ENCODE measurements at places on chromosomes 13 and 19.

- no peak for DNase-seq
These were observed 2.6 kb downstream of the ISYNA1 start for GRCh38 chr19:18435178-18435841.

DNA sequence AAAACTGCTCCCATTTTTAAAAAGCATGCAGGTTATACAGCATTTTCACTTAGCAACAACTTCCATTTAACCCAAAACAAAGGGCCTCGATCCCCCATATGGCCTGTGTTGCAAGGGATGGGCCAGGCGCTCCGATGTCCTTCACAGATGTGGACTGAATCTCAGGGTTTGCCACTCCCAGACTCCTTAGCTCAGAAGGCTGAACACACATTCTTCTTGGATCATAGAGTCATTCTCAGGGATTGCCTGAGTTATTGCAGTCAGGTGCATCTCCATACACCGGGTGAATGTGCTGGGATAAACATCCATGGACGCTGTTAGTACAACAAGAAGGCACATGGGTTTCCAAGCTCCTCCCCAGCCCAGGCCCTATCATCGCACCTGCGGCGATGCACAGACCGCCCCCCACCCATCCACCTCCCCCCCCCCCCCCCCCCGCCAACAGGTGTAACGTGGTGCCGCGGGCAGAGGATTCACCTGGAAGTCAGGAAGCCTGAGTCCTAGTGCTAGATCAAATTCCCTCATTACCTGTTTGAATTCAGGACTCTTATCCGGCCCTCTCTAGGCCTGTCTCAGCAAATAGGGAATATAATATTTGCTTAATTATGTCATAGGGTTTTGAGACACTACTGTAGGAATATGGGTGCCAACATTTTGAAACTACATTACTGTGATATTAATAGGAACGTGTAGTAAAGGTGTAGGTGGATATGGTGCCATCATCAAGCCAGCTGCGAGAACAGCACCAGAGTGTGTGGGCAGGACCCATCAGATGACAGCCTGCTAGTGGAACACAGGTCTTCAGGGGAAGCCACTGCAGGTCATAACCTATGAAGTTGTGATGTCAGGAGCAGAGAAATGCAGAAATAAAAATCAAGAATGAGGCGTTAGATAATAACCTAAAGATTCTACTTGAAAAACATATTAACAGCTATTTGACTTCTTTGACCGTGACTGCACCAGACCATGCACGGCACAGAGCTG is 110.9 kb downstream of the SACS start:
- no peak for DNase-seq

GRCh38 chr13:29543230-29544215 is 52.0 kb downstream of the SLC7A1 start:
- no peak for DNase-seq

DNA sequence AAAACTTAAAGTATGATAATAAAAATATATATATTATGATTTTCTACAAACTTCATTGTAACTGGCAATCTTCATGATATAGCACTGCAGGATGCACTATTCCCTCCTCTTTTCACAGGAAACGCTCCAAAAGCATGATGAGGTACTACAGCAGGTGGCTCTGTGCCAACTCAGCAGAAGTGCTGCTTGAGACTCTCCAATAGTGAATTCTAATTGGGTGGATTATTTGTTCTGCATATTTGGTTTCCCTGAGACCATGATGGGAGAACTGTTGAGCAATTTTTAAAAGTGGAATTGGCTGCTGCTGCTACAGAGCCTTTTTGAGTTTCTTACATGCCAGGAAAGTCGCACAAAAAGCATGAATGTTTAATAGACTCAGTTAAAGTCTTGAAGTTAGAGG is 1782.4 kb upstream of the PCDH20 start:
- DNase-seq = no peak

GRCh38 chr19:16037424-16038195 is 38.7 kb upstream of the TPM4 start:
- no peak for DNase-seq

DNA sequence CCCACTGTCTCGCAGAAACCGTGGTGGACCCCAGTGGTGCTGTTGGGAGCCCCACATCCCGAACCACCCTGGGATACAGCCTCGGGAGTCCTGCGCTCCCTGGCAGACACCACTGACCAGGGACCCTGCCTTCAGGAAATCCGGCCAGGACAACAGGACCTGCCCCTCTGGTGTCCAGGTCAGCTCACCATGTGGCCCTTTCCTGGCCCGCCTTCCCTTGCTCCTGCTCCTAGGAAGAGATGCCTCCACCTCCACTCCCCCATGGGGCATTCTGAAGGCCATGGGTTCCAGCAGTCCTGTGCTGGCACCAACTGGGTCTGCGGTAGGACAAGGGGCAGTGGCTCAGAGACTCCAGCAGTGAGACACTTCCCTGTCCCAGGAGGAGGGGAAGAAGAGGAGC is 22.5 kb upstream of the SLC7A10 start:
- peak; percentile 87 for DNase-seq
